Osteocyte (in vitro differentiated cells): ENCODE measurements at places on chromosomes 7 and 10. TPM values are rescaled to one million over a fixed set of nuclear protein-coding genes. Genes with fewer than 3 reads are reported as not detected.

GRCh38 chr7:141609576-141609975 is 58.4 kb downstream of the AGK start:
- DNase-seq: no peak
- no peak overlapping the region for H3K27ac ChIP-seq
- no peaks in the 10 kb centered on the region for H3K27me3 ChIP-seq
- peaks cover 31% of the 10 kb centered on the region for H3K36me3 ChIP-seq
- no peak overlapping the region for H3K4me3 ChIP-seq

- no peaks in the 10 kb centered on the region for H3K27me3 ChIP-seq
- H3K36me3 ChIP-seq: no peaks in the 10 kb centered on the region
- peak overlapping the region; percentile 72 for H3K4me3 ChIP-seq
- peak overlapping the region; percentile 97 for H3K27ac ChIP-seq
These were observed 574 bp upstream of the IL6 start for GRCh38 chr7:22726345-22726906.

- no peaks in the 10 kb centered on the region for H3K4me1 ChIP-seq
- no peak for DNase-seq
- H3K27ac ChIP-seq: no peak overlapping the region
- no peaks in the 10 kb centered on the region for H3K27me3 ChIP-seq
- H3K4me3 ChIP-seq: no peak overlapping the region
These were observed 33.8 kb downstream of the STK32C start for GRCh38 chr10:132273966-132274365.

GRCh38 chr10:108545921-108546320 is 1377.4 kb downstream of the XPNPEP1 start:
- no peaks in the 10 kb centered on the region for H3K36me3 ChIP-seq
- H3K27ac ChIP-seq: no peak overlapping the region
- no peak for DNase-seq
- no peak overlapping the region for H3K4me3 ChIP-seq

Gene LRRC4
- 0.29 and 0.70 TPM in 2 replicates for total RNA-seq

Gene GIMAP1
- total RNA-seq: not detected in 2 replicates

DNA sequence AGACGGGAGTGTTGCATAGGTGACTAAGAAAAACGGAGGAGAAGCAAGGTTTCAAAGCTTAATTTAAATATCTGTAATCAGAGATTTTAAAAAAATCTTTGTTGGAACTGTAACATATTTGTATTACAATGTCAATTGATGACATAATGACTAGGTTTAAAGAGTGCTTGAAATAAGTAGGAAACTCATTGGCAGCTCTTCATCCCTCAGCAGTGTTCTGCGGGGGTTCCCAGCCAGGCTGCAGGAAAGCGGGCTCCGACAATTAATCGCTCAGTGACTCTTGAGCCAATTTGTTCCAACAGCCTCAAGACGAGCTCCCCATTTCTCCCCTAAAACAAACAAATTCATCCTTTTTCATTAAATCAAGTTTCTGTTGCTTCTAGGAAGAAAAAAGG is 22.6 kb downstream of the CPXM2 start:
- H3K27me3 ChIP-seq: peaks cover 4% of the 10 kb centered on the region
- no peak overlapping the region for H3K4me3 ChIP-seq
- H3K27ac ChIP-seq: no peak overlapping the region
- no peaks in the 10 kb centered on the region for H3K36me3 ChIP-seq

Gene ADAMTS14
- total RNA-seq: 3.8 and 4.1 TPM in 2 replicates

DNA sequence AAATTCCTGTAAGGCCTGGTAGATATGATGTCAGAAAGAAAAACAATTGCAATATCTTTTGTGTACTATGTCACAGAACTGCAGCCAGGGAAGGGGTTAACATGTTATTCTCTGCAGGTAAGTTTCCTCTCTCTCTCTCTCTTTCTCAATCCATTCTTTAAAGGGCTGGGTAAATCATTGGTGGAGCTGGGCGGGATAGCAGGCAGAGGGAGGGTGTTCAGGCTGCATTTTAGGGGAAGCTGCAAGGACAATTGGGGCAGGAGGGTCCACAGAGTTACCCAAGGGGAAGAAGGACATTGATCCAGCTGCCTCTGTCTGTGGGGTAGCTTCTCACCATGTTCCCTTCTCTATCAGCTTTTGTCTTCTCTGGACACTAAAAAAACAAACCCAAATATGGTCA is 153.9 kb upstream of the BMPER start:
- no peak for DNase-seq
- H3K36me3 ChIP-seq: no peaks in the 10 kb centered on the region
- H3K4me1 ChIP-seq: peaks cover 7% of the 10 kb centered on the region
- no peak overlapping the region for H3K27ac ChIP-seq
- H3K27me3 ChIP-seq: peaks cover 2% of the 10 kb centered on the region
- H3K4me3 ChIP-seq: no peak overlapping the region

- no peaks in the 10 kb centered on the region for H3K4me1 ChIP-seq
- H3K27me3 ChIP-seq: no peaks in the 10 kb centered on the region
- H3K36me3 ChIP-seq: no peaks in the 10 kb centered on the region
- DNase-seq: no peak
- no peak overlapping the region for H3K27ac ChIP-seq
These were observed 694.1 kb downstream of the ANKRD7 start for GRCh38 chr7:118918556-118918955.

- H3K4me3 ChIP-seq: no peak overlapping the region
- H3K36me3 ChIP-seq: peaks cover 20% of the 10 kb centered on the region
- peak overlapping the region; percentile 78 for H3K27ac ChIP-seq
- peaks cover 34% of the 10 kb centered on the region for H3K4me1 ChIP-seq
These were observed 201.4 kb downstream of the TNS3 start for GRCh38 chr7:47380325-47381133.

- DNase-seq: peak; percentile 92
- H3K4me3 ChIP-seq: peak within 1 kb of the TSS; percentile 95
- peaks cover 19% of the 10 kb centered on the region for H3K4me1 ChIP-seq
- H3K27me3 ChIP-seq: no peaks in the 10 kb centered on the region
These were observed at the start of gene EEF1AKMT2 for GRCh38 chr10:124791547-124792348. Gene EEF1AKMT2 (minus strand): TSS chr10:124791887. CDS start chr10:124791833, 54 bp downstream.

Gene SFRP4
- total RNA-seq: 0.16 TPM in 1 of 2 replicates, not detected in the other

GRCh38 chr10:50333872-50334271 is 82.6 kb upstream of the ASAH2 start:
- H3K27ac ChIP-seq: no peak overlapping the region
- no peaks in the 10 kb centered on the region for H3K27me3 ChIP-seq
- peaks cover 9% of the 10 kb centered on the region for H3K36me3 ChIP-seq
- no peak overlapping the region for H3K4me3 ChIP-seq
- DNase-seq: no peak
